A549 (cell line): ENCODE measurements at places on chromosomes 1 and 21. TPM values are rescaled to one million over a fixed set of nuclear protein-coding genes. Genes with fewer than 3 reads are reported as not detected.

- DNase-seq, result no peak
Measured at GRCh38 chr1:93235261-93235660, 54.7 kb downstream of the CCDC18 start.

PTGFR gene
- polyA plus RNA-seq, result not detected in 3 replicates

TCP10L gene
- 0.30 to 0.62 TPM (median 0.54 TPM) in 3 replicates for polyA plus RNA-seq

ADAMTSL4 gene
- 1.3 to 2.0 TPM (median 1.5 TPM) in 3 replicates for polyA plus RNA-seq

RBP7 gene
- polyA plus RNA-seq, result 3.1 to 3.8 TPM (median 3.5 TPM) in 3 replicates

DNA sequence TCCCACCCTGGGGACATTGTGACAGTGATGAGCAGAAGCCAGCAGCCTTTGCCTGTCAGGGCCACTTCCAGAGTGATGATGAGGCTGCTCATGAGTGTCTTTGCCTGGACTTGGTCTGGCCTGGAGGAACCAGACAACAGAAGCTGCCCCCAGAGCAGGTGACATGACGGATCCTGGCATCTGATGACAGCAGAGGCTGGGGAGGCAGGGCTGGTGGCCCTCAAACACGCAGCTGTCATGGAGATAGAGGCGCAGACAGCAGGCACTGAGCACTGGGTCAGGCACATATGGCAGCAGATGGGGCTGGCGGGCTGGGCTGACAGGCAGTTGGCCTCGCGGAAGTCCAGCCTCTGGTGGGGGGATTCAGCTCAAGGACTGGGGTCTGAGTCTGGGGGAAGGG, 66.4 kb upstream of the STUM start:
- no peak for DNase-seq

DNA sequence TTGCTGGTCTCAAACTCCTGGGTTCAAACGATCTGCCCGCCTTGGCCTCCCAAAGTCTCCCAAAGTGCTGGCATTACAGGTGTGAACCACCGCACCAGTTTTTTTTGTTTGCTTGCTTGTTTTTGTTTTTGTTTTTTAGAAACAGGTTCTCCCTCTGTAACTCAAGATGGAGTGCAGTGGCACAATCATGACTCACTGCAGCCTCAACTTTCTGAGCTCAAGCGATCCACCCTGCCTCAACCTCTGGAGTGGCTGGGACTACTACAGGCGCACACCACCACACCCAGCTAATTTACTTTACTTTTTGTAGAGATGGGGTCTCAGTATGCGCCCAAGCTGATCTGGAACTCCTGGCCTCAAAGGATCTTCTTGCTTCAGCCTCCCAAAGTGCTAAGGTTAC, 47.3 kb upstream of the USP1 start:
- DNase-seq, result no peak

DNA sequence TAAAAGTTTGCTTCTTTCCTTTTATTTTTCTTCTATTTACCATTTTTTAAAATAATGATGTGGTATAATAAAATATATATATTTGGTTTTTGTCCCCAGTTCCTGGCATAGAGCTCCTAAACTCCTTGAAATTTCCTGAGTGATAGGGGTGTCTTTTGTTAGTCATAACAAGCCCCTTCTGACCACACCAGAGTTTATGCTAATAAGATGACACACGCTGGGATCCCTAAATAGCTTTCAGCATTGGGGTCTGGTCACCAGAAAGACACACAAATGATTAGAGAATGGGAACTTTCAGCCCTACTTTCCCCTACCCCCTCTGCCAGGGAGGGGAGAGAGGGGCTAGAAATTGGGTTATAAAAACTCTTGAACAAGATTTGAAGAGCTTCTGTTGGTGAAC, 56.2 kb downstream of the COL24A1 start:
- no peak for DNase-seq

DNA sequence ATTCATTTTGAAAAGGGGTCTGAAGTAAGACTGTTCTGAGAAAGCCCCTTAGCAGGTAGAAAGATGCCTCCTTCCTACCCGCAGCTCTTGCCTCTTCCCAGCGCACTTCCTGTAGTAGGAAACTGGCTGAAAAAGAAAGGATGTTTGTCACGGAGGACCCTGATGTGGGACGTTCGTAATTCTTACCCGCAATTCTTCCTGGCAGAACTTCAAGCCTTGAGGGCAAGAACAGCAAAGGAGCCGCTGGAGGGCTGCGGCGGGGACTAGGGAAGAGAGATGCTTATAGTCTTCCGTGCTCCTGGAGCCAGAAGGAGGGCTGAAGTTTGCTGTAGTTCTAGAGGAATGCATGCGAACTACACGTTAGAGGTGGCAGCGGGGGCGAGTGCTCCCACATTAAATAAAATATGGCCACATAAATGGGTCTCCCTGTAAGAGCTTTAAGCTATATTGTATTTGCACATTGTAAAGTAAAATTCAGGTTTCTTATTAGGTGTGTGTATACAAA, 6.3 kb downstream of the C1orf53 start:
- DNase-seq, result no peak

DNA sequence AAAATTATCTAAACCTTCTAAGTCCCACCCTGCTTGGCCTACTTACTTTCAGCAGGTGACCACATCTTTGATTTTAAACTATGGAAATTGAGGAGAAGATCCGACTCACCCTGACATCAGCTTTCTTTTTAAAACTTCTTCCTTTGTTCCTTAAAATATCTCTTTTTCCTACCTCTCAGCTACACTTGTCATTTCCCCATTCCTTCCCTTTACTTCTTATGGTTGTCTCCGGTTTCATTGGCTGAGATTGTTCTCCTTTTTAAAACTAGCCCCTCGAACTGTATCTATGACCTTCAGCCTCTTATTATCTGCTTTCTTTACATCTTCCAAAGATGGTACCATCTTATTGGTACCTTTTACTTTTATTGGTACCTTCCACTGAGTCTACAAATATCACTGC, 87.8 kb upstream of the NRIP1 start:
- no peak for DNase-seq

DNA sequence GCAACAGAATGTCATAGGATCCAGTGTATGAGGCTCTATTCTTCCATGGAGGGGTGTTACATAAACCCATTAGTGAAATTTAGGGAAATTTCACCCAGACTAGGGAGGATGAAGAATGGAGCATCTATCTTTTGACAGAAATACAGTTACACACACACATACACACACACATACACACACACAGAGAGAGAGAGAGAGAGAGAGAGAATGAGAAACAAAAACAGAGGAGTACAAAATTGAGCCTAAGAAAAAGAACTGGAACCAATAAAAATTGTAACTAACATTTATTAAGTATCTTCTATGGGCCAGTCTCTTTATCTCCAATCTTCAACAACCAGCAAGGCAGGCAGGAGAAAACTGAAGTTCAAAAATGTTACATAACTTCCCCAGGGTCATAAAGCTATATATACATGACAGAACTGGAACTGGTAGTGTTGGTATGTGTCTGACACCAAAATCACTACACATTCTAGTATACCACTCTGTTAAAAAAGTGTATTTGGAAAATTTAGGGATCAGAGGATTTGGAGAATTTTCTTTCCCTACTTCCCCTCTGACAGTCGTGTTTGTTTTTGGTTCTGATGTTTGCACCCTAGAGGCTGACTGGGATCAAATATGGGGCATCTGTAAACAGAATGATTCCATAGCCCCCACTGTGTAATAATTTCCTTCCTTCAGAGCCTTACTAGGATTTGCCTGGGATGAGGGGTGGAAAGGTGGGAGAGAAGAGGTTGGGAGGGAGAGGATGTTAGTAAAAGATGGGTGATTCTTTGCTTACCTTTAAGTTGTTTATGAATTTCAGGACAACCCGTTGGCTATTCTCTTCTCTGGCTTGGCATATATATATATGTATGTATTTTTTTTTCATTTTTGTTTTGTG, 1.0 kb upstream of the ZFYVE9 start:
- no peak for DNase-seq

DNA sequence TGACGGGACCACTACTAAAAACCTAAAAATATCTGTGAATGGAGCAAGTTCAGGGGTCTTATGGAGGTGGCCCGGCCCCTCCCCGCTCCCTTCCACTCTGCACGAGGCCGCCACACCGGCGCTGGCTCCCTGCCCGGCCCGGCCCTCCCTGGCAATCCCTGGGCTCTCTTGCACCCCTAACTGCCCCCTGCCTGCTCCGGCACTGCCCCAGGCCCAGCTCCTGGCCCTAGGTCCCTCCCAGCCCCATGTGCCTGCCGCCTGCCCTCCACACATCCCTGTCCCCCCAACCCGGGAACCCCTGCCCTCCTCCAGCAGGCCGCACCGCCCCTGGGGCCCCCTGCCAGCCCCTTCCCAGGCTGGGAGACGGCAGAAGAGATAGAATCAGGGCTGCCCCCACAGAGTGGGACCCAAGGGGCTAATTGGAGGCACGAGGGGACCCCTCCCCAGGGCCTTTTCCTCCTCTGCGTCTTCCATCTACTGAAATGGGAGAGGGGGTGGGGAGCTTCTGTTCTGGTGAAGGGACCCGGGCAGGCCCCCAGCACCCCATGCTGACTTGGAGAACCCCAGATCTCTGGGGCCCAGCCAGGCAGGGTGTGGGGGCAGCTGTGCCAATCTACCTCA, 9.3 kb upstream of the CTRC start:
- no peak for DNase-seq

BTF3L4 gene
- 46.8 to 53.7 TPM (median 47.4 TPM) in 3 replicates for polyA plus RNA-seq

COL16A1 gene
- polyA plus RNA-seq, result 8.1 to 11.1 TPM (median 10.4 TPM) in 3 replicates

GRCh38 chr1:200112290-200112689, 84.8 kb downstream of the NR5A2 start:
- no peak for DNase-seq

DNASE2B gene
- not detected in 3 replicates for polyA plus RNA-seq

DNA sequence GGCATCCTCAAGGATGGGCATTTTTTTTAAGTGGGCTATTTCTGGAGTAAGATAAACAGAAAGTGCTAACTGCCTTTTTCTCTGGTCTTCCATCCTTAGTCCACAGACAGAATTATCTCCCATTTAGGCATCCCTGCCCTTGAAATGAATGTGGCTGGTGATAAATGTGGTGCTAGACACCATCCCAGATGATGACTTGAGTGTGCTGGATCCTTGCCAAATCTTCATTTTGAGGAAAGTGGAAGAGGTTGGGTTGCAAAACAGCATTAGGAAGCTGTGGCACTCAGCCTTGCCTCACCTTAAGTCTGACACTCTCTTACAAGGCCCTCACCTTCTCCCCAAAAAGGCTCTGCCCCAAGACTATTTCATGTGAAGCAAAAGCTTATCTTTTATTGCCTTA, 19.2 kb downstream of the MAB21L3 start:
- no peak for DNase-seq

LCE2B gene
- polyA plus RNA-seq, result not detected in 3 replicates

DNA sequence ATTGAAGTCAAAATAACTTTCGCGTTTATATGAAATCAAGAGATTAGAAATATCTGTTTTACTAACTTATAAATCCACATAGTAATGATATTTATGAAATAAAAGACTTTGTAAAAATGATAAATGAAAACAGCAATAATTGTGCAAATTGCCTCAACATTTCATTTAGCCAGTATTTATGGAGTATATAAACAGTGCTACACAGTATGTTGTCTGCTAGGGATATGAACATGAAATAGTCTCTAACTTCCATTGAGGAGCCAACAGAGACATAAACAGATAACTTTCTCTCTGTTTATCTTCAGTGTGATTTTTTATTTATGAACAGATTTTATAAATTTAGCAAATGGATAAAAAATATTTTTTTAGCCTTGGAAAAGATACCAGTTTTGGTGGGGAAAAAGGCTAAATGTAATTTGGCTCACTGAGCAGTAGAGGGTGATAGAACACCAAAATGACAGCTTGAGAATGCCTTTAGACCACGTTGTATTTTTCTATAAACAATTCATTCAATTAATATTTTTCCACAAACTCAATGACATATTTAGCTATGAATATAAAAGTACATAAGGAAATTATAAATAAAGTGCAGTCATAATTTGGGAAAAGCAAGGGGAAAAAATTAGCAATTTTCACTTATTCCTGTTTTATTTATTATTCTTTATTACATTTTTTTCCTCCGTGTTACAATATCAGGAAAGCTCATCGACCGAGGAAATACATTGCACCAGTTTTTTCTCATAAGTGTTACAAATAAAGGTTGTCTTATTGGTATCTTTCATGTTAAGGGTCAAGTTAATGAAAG, 47.5 kb upstream of the EEIG2 start:
- peak; percentile 34 for DNase-seq

- no peak for DNase-seq
Measured at GRCh38 chr1:116971258-116971860, 30.2 kb upstream of the CD101 start.

SPEN gene
- polyA plus RNA-seq, result 12.2 to 21.2 TPM (median 15.5 TPM) in 3 replicates

- no peak for DNase-seq
Measured at GRCh38 chr1:57943365-57943764, 519.5 kb upstream of the DAB1 start.

DNA sequence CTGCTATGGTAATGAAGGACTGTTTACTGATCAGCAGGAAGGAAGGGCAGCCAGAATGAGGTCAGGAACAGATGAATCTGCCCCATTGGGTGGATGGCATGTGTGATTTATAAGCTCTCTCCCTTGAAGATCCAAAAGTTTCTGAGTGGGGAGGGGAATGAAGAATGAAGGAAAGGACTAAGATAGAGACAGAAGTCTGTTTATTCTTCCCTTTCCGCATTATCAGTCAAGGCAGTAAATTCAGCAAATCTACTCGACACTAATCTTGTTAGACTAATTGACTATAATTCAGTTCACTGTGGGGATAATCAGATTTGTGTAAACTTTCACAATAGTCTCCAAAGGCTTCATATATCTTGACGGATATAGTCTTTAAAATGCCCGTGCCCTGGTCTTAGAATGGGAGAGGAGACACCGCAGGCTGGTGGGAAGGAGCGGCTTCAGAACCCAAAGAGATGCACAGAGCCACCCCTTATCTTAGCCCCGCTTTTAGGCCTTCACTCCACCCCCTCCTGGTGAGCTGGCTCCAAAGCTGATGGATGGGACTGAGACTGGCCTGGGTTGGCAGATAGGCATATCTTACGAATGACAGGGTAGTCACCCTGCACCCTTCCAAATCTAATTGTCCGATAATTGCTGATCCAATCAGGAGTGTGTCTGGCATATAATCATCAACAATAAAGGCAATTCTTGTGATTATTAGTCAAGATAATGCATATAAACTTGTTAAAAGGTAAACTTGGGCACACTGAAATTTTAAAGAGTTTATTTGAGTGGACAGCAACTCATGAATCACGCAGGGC, 76.0 kb upstream of the PPM1J start:
- no peak for DNase-seq

C1QTNF12 gene
- polyA plus RNA-seq, result 0.76 to 0.98 TPM (median 0.83 TPM) in 3 replicates

GPR37L1 gene
- 0.08 to 0.09 TPM (median 0.09 TPM) in 3 replicates for polyA plus RNA-seq

GJB3 gene
- polyA plus RNA-seq, result 0.75 to 0.84 TPM (median 0.76 TPM) in 3 replicates

TENT5C gene
- polyA plus RNA-seq, result 0.08 to 0.14 TPM (median 0.11 TPM) in 3 replicates

CASQ1 gene
- 0.04 TPM in 1 of 3 replicates, not detected in the others for polyA plus RNA-seq

DNA sequence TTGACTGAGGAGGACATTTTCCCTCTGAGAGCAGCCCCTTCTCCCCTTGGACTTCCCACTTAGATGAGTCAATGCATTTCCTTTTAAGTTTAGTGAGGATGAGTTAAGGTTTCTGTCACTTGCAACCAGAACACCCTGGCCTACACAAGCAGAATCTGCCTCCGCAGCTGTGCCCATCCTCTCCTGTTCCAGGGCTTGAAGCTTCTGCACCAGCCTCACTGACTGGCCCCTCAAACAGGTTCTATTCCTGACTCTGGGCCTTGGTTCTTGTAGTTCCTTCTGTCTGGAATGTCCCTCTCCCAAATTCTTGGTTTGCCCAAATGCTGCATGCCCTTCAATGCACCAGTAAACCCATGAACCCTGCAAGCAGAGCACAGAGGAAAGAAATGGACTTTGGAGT, 394.4 kb downstream of the PTPRU start:
- DNase-seq, result no peak

- no peak for DNase-seq
Measured at GRCh38 chr1:43034195-43034658, 75.6 kb upstream of the SLC2A1 start.

GRCh38 chr21:19785941-19786340, 1212.3 kb upstream of the NCAM2 start:
- no peak for DNase-seq

- DNase-seq, result peak; percentile 53
Measured at GRCh38 chr1:202072211-202072765, 50.4 kb upstream of the GPR37L1 start.

CACYBP gene
- 249 to 297 TPM (median 253 TPM) in 3 replicates for polyA plus RNA-seq
